ENCODE measurements at places on chromosomes 5 and 9.
A peak's percentile ranks its signal among the peaks of the same experiment; 100 is the strongest.

- DNase-seq = no peak
Observed at GRCh38 chr9:87525546-87526303, 28.1 kb downstream of the DAPK1 start.

- no peak for DNase-seq
Observed at GRCh38 chr5:136053336-136054141, 24.8 kb downstream of the TGFBI start.

- no peak for DNase-seq
Observed at GRCh38 chr9:88991066-88992034, at the start of gene S1PR3. Gene S1PR3 (plus strand): TSS chr9:88991468. CDS start chr9:89001201, 9,733 bp downstream.

DNA sequence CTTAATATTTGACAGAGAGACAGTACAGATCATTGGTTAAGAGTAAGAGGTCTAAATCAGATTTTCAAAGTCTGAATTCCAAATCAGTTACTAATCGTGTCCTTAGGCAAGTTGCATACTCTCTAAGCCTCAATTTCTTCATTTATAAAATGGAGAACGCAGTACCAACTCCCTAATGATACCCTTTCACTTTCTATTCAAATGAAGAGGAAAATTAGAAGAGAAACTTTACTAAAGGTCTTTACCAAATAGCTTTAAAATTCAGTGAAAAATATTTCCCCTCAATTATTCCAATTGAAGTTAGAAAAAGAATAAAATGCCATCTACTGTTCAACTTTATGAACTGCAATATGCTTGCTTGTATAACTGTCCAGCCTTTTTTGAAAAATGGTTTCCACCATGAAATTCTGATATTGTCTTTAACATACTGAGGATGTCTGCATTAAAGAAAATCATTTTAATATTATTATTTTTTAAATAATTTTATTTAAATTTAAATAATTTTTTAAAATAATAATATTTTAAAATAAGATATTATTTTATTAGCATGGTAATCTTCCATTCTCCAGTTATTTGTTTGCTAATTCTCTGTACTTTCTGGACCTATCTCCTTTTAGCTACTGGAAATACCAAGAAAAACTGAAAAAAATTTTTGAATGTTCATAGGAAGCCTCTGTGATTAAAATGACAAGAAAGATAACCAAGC, 36.0 kb downstream of the POC5 start:
- DNase-seq = peak; percentile 20

DNA sequence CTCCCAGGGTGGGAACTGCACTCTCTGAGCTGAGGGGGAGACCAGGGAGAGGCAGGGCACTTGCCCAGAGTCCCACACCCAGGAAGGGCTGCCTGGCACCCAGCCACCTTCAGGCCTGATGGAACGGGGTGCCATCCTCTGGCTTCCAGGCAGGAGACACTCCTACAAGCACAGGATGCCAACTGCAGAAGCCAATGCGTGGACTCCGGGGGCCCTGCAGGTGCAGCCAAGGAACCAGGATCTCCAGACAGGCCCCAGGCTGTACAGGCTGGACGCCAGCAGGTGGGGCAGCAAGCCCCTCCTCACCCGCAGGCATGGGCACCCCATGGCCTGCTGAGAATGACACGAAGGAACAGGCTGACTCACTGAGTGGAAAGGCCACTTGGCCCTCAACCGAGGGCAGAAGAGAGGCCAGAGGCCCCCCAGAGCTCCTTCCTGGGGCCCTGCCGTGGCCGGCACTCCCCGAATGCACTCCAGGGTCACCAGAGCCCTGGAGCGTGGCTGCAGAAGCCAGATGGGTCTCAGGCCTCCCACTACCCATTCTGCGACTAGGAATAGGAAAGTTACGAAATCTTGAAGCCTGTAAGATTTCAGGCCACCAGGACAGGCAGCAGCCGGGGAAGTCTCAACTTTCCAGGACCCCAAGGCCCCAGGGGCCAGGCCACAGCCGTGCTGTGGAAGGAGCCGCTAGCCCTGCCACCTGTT, 15.7 kb downstream of the NACC2 start:
- no peak for DNase-seq
